ENCODE measurements at places on chromosomes 13 and 19. TPM values are rescaled to one million over a fixed set of nuclear protein-coding genes. Genes with fewer than 3 reads are reported as not detected.
A peak's percentile ranks its signal among the peaks of the same experiment; 100 is the strongest.

The ZNF865 gene
- total RNA-seq, result 11.0 TPM

The KLK12 gene
- total RNA-seq, result not detected

The PNMA8B gene
- total RNA-seq, result not detected

The SIGLEC10 gene
- total RNA-seq, result not detected

The S1PR4 gene
- 80.3 TPM for total RNA-seq

The LILRB2 gene
- total RNA-seq, result 0.14 TPM

The MAG gene
- total RNA-seq, result not detected

GRCh38 chr13:98664047-98664446 is 87.1 kb upstream of the STK24 start:
- DNase-seq, result no peak

GRCh38 chr19:35002037-35002535 is 2.0 kb downstream of the GRAMD1A start:
- no peak for DNase-seq

GRCh38 chr13:39597838-39598237 is 5.2 kb downstream of the LHFPL6 start:
- no peak for DNase-seq

GRCh38 chr19:38898788-38899446 is 501 bp downstream of the SIRT2 start:
- no peak for DNase-seq

GRCh38 chr19:21680671-21681070 is 86.7 kb downstream of the ZNF100 start:
- DNase-seq, result no peak

DNA sequence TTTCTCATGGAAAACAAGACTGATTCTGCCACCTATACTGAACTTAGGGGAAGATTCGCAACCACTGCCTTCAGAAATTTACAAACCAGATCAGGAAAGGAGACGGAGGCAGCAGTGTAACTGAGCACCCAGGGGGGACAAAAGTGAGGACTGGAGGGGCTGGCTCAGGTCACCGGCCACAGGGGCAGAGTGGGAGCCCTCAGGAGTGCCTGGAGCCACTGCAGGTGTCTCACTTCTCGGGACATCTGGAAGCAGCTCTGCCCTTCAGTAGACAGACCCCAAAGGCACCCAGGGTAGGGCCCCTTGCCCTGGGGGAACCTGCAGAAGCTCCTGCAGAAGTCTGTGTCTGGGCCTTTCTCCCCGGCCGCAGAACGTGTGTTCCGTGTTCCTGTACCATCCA is 5.8 kb downstream of the ARHGEF7 start:
- no peak for DNase-seq

DNA sequence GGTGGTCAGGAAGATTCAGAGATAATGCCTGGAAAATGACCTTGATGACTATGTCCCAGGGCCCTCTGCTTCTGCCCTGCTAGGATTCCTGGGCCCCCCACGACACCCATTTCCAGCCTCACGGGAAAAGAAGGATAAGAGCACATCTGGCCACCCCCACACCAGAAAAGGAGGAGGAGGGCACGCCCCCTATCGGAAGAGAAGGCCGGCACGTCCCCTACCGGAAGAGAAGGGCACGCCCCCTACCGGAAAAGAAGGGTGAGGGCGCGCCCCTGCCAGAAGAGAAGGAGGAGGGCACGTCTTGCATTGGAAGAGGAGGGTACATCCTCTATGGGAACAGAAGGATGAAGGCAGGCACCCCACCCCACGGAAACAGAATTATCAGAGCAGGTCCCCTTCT is 84.3 kb downstream of the IER2 start:
- peak; percentile 48 for DNase-seq

DNA sequence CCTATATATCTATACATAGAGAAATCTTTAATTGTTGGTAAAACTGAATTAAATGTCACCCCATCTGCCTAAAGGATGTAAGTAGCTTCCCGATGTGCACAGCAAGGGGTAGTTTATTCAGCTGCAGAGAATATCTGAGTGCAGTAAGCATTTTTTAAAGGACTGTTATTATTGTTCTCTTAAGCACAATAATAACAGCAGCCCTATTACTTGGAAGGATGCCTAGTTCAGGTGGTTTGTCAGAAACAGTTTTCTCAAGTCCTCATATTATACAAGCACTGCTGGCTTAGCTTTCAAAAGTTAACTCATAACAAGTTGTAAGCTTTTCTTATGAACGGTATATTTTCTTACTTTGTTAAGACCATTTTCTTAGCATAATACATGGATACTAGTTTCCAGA is 142.6 kb downstream of the CRYL1 start:
- no peak for DNase-seq

DNA sequence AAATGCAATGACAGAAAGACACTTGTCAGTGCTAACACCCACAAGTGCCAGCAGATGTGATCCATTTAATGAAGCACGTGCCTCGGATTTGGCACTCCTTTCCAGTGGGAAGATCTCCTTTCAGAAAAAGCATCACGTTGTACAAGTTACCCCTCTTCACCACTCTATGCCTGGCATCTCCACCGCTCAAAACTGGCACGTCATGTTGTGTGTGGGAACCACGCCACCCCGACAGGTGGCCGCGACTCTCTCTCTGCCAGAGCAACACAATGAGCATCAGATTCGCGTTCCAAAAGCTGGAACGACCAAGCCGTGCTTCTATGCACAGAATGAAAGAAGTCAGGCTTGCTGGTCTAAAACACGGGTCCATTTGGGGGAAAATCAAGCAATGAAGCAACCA is 24.3 kb downstream of the TMTC4 start:
- no peak for DNase-seq

- DNase-seq, result peak; percentile 36
Observed at GRCh38 chr13:99218969-99219368, 18.3 kb downstream of the UBAC2 start.

GRCh38 chr13:85768946-85769345 is 30.3 kb downstream of the SLITRK6 start:
- no peak for DNase-seq

DNA sequence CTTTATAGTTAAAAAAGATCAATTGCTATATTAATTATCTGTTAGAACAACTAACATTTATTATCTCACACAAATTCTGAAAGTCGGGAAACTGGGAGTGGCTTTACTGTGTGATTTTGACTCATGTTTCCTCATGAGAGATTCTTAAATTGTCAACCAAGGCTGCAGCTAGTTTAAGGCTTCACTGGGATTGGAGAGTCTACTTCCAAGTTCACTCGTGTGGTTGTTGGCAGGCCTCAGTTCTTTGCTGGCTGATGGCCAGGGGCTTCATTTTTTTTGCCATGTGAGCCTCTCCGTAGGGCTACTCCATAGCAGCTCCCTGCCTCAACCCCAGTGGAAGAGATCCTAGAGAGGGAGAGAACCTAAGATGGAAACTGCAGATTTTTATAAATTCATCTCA is 24.5 kb upstream of the LPAR6 start:
- DNase-seq, result no peak

GRCh38 chr19:14337510-14337909 is 43.7 kb upstream of the ADGRE5 start:
- peak; percentile 61 for DNase-seq

DNA sequence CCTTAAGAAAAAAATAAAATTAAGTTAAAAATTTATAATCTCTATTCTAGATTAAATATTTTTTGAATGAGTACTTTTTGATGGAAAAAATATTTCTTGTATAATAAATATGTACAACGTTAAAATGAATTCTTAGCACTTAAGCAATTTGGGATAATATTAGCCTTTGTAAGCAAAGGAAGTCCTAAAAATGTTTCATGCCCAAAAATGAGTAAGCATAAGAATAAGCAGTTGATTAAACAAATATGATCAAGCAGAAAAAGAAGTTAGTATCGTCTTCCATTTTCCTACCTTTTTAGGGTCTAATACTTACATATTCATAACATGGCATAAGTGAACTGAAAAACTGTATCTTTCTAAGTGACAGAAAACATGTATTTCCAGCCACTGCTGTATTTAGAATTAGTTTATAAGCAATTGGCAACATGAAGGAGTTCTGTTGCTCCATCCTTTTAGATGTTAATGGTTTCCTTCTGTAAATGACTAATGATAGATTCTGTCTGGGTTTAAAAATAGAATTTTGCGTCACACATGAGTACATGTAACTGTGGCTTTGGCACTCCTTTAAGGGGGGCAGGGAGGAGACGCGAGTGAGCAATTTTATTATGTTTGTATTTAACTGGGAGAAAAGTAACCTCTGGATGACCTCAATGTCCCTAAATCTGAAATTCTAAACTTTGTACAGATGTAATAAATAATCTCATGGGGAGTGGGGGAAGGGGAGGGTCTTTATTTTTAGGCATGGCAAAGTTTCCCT is 237.4 kb downstream of the RGCC start:
- no peak for DNase-seq

- DNase-seq, result peak; percentile 58
Observed at GRCh38 chr19:46635920-46636761, at the start of gene GNG8. Gene GNG8 (minus strand): TSS chr19:46636202. CDS start chr19:46634682, 1,520 bp downstream.

Measured in CD8-positive, alpha-beta T cell (primary cell).